ENCODE measurements at places on chromosomes 5 and 9. TPM values are rescaled to one million over a fixed set of nuclear protein-coding genes. Genes with fewer than 3 reads are reported as not detected.

TRAF1 gene
- 0.38 TPM for total RNA-seq

SNCB gene
- not detected for total RNA-seq

PCDHB12 gene
- total RNA-seq = not detected

DNA sequence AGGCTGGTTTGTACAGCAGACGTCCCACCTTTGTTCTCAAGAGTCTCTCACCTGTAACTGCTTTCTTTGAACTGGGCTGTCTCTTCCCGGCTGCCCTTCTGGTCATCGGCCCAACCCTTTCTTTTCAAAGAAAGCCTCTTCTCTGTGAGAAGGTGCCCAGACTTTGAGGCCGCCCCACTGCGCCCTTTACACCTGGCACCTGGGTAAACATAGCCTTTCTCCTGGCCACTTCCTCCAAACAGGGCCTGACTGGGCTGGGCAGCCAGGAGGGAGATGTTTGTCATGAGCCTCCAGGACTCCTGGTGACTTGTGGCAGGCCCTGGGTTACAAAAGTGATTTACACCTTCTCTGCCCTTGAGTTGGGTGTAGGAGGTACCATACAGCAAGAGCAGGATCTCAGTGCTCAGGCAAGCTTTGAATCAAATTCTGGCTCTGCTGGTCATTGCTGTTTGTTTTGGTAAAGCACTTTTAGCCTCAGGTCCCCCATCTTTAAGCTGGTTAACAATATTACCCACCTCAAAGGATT, 127.2 kb upstream of the CXCL14 start:
- no peak for DNase-seq
